ENCODE measurements at places on chromosomes 5 and 9.

- no peak for DNase-seq
Observed at GRCh38 chr5:163807781-163808180, 302.4 kb downstream of the MAT2B start.

GRCh38 chr5:60447488-60447920, 252.5 kb downstream of the DEPDC1B start:
- no peak for DNase-seq

- no peak for DNase-seq
Observed at GRCh38 chr9:6055216-6055615, 39.8 kb upstream of the RANBP6 start.

DNA sequence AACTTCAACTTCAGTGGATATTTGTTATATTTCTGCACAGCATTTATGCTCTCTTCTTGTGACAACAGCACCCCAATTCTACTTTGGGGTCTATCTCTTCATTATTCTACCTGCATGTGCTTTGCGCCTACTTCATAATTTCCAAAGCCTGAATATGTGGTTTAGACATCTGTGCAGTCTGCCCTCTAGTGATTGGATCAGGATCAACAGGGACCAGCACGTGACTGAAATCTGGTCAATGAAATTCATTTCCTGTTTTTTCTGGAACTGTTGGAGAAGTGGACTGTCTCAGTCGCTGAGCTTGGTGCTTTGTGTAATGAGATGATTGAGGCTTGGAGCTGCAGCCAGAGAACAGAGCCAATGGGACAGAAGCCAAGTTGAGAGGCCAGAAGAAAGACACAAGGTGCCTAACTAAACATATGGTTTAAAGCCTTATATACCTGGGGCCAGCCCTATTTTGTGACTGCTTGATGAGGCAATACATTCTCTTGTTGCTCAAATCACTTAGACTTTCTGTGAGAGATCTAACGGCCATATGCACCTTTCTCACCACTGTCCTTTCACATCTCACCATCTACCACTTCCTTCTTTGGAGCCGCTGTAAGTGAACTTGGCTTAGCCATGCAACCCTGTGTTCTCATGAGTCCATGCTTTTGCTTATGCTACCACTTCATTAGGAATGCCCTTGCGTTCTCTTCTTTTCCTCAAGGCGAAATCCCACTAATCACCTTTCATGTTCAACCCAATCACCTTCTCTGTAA, 68.8 kb upstream of the PPP2R2B start:
- DNase-seq, result no peak

DNA sequence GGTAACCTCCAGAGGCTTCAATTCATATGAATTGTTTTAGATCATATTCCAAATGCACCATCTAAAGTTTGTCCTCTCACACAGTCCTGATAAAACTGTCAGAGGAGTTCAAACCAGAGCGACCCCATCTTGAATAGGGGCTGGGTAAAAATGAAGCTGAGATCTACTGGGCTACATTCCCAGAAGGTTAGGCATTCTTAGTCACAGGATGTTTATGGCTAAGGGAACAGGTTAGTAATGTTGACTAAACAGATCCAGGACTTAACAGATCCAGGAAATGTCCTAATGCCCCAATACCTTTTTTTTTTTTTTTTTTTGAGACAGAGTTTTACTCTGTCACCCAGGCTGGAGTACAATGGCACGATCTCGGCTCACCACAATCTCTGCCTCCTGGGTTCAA, 192.6 kb upstream of the PRDM9 start:
- no peak for DNase-seq

GRCh38 chr5:77744116-77744515, 32.0 kb downstream of the TBCA start:
- DNase-seq, result no peak

- no peak for DNase-seq
Observed at GRCh38 chr5:71457106-71457505, 1.7 kb downstream of the BDP1 start.

DNA sequence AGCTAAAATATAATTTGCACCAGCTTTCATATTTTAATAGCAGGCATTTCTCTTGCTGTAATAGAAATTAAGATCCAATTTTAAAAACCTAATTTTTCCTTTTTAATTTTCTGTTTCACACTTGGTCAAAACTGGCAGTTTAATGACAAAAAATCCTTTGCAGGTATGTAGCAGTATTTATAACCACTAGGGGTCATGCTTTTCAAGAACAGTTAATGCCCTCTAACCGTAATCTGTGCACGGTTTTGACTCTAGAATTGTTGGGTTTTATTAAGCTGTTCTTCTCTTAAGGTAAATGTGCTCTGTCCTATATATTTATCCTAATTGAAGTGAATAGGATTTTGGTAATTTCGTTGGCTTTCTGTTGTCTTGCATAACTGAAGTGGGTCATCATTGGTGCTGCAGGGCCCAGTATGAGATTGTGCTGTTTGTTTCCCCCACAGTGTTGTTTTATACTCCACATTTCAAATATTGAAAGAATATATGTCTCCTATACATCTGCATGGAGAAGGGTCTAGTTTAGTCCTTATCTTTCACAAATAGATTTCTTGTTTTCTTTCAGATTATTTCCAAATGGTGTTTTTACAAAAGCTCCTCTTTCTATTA, 107.4 kb downstream of the SCAMP1 start:
- DNase-seq, result no peak

DNA sequence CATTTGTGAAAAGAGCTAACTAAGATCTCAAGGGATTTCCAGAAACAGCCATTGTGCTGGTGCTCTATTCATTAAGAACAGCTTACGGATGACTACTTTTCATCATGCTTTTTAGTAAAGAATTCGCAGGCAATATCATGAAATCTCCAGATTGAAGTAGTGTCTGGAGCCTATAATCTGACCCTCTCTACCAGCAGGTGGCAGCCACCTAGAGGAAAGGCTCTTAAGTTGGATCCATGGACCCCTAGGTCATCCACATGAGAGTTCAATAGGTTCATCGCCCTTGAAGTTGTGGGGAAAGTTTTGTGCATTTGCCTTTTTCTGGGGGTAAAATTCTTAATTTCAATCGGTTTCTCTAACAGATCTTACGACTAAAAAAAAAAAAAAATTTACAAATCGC, 82.3 kb downstream of the SLC1A3 start:
- no peak for DNase-seq

DNA sequence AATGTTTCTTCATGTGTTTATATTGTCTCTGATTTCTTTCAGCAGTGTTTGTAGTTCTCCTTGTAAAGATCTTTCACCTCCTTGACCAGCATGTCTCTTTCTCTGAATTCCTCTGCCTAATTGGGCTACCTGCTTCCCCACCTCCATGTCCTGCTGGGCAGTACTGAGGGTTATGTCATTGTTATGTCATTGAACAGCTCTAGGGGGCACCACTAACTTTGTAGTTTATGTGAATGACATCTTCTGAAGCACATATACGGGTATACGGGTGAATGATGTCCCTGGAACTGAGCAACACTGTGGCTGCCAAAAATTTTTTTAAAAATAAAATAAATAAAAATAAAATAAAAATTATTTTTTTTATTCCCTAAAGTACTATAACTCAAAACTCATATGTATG, 16.9 kb upstream of the SNCAIP start:
- DNase-seq, result no peak

GRCh38 chr9:14531341-14532269, 161.6 kb downstream of the ZDHHC21 start:
- no peak for DNase-seq

DNA sequence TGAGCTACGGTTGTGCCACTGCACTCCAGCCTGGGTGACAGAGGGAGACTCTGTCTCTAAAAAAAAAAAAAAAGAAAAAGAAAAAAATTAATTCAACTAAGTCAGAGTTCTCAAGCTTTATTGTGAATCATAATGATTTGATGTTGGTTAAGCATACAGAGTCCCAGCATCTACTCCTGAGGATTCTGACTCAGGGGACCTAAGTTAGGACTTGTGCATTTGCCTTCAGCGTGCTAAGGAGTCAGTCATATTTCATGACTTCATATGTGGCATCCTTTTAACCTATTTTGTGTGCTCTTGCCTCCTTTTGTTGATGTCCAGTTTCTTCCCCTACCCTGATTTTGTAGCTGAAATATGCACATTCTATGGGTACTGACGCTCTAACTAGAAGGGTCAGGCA, 2.9 kb downstream of the MYOZ3 start:
- DNase-seq, result no peak

DNA sequence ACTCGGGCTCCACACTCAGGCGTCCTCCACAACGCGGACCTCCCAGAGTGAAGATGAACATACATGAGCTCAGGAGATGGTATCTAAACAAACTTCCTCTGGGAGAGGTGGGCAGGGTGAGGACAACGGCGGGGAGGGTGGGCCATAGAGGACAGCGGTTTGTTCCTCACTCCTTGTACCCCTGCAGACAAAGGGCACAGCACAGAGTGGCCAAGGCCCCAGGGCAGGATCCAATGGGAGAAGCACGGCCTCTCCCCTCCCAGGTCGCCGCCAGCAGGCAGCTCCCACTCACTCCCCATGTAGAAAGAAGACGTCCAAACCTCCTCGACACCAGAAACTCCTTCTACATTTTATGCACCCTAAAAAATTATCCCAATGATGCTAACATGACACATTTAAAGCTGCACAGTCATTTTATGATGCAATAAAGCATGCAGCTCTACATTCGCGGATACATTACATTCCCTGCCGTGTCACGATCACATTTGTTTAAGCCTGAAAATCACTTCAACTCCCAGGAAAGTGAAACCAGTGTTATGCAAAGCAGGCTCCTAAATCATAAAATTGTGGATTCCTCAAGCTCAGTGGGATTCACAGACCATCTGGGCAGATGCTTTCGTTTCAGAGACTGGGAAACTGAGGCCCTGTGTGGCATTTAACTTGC, 87.5 kb upstream of the SARDH start:
- no peak for DNase-seq

GRCh38 chr9:95620722-95621121, 104.0 kb upstream of the PTCH1 start:
- DNase-seq, result no peak

- no peak for DNase-seq
Observed at GRCh38 chr5:36180556-36181350, 28.8 kb downstream of the SKP2 start.

DNA sequence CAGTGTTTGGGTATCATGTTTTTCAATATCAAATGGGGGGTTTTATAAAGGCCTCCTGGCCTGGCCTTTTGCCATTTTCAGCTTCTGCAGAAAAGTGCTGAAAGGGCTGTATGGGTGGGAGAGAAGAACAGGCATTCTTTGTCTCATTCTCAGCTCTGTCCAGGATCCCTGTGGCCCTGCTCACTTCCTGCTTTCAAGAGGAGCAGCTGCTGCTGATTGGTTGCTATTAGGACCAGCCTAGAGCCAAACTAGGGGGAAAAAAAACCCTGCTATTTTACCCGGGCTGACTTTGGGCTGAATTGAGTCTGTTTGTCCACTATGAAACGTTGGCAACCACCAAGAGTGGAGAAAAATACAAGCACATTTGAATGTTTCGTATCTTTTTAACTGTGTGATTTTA, 117.1 kb downstream of the CMYA5 start:
- no peak for DNase-seq

DNA sequence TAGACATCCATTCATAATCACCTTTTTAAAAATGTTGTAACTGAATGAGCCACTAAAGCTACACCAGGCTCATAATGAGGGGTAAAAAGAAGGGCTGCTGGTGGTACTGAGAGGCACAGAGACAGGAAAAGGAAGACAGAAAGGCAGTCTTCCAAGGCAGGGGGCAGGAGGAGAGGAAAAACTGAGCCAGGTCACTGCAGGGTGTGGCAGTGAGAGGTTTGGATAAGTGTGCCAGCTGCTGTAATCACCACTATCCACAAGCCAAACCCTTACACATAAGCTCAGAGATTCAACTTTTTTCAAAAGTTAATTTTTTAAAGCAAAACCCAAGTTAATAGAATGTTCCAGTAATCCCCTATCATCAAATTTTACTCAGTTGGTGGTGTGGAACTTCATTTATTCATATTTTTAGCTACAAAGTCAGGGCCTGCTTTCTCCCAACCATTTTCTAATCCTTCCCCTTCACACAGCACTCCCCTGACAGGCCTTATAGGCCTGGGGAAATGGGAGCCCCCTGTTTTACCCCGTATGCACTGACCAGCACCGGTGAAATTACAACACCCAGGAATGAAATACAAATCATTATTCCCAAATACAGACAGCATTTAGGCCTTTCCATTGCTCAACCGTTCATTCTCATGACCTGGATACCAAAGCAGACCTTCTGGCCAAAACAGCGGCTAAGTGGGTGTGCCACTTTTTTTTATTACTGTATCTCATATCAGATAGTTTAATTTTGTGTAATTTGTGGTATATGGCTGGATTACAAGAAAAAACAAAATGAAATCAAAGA, 76.3 kb downstream of the EFNA5 start:
- DNase-seq, result no peak

DNA sequence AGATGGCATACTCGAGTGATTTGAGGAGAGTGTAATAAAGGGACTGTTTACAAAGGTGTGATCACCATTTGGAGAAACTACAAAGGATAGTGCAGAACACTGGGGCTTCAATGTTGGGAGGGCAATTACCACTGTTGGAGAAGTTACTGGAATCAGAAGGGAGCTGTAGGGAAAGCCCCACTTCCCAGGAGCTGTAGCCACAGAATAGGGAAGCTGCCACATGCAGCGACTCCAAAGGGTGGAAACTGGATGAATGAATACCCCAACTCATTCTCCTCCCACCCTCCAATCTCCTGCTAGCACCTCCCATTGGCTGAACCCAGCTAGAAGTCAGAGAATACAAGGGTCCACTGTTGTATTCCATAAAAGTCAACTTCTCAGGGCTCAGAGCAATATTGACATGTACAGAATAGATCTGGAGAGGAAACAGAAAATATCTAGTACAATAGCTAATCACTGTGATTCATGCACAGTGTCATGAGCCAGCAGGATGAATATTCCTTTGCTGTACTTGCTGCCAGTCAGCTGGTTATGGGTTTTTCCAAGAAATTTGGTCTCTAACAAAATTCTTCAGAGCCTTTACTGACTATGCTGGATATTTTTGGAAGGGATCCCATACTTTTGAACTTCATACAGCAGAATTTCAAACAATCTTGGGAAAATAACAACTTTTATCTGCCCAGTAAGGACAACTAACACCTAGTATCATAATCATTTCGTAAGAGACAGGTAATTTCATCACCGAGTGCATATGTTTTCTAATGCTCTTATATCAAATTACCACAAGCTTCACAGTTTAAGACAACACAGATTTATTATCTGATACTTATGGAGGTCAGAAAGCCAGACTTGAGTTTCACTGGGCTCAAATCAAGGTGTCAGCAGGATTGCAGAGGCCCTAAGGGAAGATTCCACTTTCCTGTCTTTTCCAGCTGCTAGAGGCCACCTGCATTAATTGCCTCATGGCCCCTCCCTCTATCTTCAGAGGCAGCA, 39.6 kb downstream of the PDCD1LG2 start:
- DNase-seq, result no peak
